ENCODE measurements at places on chromosomes 6 and 20.

- no peak for DNase-seq
Observed at GRCh38 chr6:154488802-154489437, 21.6 kb downstream of the CNKSR3 start.

DNA sequence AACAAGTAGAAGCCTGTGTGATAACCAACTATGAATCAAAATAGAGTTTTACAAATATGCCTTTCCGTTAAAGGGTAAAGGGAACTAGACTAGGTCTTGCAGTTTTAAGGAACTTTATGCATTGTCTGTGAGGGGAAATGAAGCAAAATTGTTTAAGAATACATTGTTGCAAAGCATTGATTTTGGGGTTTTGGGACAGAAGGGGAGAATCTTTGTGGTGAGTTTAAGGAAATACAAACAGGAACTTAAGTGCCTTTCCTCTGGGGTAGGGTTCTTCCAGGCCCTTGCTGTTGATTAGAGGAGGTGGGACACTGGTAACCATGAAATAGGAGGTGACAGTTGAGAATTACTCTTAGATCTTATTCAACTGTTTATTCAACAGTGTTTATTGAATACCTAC is 4.7 kb downstream of the MAPK14 start:
- DNase-seq, result no peak

DNA sequence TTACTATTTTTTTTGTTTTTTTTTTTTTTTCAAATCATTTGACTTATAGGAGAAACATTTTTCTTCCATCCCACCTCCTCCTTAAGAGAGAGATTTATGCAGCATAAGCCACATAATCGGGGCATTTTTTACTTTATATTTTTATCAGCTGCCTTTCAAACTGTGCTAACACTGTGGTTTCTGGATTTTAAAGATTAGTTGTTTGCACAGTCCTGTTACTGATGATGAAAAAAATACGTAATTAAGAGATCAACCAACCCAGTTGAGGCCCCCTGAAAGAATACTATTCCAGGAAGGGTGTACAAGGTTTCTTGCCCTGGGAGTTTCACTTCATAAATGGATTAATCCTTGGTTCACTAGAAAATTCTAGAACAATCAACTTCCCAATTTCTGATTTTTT is 68.3 kb downstream of the MMS22L start:
- DNase-seq, result no peak

DNA sequence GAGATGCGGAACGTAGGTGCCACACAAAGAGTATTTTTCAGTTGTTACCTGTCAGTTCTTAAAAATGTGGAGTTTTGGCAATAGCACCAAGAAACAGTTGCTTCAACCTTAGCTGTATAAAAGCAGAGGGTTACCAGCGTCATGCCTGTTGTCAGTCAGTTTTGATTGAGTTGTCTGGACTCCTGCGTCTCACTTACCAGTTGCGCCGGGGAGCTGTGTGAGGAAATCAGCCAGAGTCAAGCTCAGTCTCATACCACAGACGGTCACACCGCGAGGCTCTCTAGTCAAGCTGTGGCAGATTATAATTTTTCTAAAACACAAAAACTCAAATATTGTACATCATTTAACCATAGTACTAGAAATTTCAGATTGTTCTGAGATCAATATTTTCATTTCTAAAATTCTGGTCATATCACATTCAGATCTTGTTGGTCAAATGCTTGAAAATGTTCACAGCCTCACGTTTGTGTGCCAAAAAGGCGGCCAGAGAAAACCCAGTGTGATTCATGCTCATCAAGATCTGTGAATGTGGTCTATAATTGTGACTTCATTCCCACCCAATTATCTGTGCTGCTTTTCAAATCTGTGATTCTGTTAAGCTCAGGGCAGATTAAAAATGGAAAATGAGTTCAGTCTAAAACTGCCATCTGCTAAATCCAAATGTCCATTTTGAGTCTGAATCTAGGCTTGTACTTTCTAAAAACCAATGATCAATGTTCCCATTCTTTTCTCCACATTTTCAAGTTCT is 37.5 kb downstream of the SASH1 start:
- no peak for DNase-seq

DNA sequence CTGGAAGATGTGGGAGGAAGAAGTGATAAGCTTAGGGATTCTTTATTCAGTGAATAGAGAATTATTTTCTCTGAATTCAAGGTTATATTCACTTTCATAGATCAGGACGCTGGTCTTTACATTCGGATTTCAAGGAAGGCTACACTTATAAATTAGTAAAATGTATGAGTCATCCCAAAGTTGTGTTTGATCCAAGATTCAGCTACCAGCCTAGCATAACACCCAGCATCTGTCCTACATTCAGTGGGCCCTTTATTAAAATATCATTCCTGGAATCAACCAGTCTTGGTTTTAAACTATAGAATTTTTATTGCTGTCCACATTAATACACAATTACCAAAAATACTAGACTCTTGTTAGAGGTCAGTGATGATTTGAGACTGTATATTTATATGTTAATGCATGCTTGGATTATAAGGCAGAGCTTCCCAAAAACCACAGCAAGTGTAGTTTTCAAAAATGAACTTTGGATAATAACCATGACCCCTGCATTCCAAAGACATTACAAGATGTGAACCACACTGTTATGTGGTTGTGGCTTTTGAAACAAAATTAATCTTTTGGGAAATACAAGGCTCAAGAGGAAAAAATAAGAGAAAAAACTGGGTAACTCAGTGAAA is 210.7 kb upstream of the CNR1 start:
- no peak for DNase-seq

DNA sequence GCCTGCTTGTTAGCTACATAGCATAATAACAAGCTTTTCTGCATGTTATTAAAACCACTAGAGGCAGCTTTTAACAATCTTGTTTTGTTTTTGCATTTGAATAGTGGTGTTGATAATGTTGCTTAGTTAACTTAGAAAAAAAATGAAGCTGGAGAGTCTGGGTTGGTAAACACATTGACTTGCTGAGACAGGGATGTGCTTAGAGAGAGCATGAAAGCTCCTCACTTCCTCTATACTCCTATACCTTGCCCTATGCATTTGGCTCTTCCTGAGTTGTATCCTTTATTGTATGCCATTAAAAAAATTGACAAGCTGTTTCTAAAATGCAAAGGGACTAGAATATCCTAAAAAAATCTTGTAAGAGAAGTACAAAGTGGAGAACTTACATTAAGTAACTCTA is 13.6 kb downstream of the FAM83B start:
- DNase-seq, result no peak

DNA sequence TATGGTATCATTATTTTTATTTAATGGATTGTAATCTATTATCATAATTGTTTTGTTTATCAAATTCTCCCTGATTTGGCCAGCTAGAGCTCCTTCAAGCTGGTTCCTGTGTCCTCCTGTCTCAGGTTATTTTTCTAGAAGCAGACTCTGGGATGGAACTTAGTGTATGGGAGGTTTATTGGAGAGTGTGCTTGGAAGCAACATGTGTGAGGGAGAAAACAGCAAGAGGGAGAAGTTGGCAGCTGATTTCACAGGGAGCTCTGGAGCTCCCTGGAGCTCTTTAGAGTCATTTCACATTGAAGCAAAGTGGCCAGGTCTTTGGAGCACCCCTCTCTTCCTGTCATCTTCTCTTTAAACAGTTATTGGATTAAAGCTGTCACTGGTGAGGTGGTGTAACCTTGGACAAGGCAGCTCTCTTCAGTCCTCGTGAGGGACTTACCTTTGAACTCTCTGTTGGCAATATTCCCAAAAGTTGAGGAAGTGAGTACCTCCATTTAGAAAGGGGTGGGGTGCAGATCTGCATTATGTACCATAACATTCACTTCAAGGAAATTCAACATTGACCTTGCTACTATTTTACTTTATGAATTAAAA is 103.6 kb downstream of the PHF3 start:
- no peak for DNase-seq

DNA sequence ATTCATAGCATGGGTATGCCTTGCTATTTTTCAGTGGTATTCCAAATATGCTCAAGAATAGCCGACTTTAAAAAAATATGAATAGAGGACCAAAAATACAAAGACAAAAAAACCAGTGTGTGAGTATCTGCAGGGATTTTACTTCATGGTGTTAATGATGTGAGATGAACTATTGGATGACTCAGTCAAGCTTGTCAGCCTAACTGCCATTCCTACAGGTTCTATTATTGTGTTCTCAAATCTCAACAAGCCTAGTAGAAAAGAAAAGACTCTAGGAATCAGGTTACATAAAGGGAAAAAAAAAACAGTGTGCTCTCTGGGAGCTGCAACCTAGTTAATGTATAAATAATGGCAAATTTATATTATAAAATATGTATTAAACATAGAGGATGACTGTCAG is 588.4 kb upstream of the BTBD3 start:
- DNase-seq, result no peak

DNA sequence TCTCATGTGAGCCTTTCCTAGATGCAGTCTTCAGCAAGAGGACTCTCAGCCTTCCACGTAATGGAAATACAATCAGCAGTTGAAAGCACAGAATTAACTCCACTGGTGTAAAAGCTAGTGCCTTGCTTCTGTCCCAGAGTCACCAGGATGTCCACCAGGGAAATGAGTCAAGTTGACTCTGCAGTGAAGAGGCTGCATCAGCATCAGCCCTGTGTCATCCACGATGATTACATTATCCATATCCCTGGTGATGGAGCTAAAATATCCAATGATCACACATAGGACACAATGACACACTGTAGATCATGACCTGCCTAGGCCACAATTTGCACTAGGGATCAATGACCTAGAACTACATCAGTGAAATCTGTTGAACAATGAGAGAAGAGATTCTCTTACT is 262.4 kb downstream of the ERMARD start:
- DNase-seq, result no peak

- DNase-seq, result no peak
Observed at GRCh38 chr20:11217326-11218172, 543.8 kb upstream of the JAG1 start.

All from SK-N-DZ (cell line).